ENCODE measurements at places on chromosomes 1 and 21.

GRCh38 chr1:224196813-224197600, 14.0 kb downstream of the DEGS1 start:
- DNase-seq: no peak

GRCh38 chr1:211527006-211527405, 35.0 kb upstream of the RD3 start:
- DNase-seq: no peak

DNA sequence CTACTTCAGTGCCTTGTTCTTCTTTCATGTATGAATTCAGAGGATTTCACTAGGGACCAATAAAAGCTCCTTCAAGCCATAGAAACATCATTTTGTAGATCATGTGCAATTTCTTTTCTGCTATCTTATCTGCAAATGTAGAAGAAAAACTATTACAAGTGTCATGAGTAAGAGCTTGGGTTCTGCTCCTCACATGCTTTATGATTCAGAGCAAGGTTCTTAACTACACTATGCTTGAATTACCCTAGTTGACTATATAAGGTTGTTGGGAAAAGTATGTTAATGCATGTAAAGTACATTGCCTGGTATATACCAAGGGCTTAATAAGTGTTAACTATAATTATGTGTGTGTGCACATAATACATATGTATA, 91.4 kb upstream of the S1PR1 start:
- DNase-seq: no peak

DNA sequence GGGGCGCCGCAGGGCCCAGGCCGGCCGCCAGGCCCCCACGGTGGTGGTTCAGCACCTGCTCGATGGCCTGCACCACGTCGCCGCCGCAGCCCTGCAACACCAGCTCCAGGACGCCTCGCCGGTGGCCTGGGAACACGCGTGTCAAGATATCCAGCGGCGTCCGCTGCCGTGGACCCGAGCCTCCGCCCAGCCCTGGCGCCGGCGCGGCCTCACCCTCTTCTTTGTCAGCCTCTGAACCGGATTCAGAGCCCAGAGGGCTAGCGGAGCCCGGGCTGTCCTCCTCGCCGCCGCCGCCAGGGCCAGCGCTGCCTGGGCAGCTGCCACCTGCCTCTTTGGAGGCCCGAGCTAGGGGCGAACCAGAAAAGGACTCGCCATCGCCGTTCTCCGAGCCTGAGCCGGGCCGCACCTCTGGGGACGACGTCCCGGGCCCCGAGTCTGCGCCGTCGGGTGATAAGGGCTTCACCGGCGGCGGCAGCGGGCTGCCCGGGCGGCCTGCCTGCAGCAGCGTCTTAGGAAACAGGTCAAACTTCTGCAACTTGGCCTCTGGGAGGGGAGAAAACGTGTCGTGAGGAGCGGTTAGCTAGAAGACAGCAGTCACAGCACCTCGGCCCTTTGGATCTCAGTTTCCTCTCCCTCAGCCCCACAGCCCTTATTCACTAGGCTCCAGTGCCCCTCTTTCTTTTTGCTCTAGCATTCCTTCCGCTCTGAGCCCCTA, 3.9 kb downstream of the DMRTA2 start:
- DNase-seq: no peak

- no peak for DNase-seq
These were observed 69.9 kb downstream of the TGFBR3 start for GRCh38 chr1:91816031-91816430.

- DNase-seq: no peak
These were observed 35.0 kb downstream of the UCK2 start for GRCh38 chr1:165862448-165862847.

GRCh38 chr21:15749861-15750159, 20.0 kb downstream of the USP25 start:
- no peak for DNase-seq

- DNase-seq: peak; percentile 56
These were observed 33.5 kb upstream of the ADAM30 start for GRCh38 chr1:119929643-119930315.

GRCh38 chr1:244436336-244437085, 15.2 kb downstream of the ADSS2 start:
- DNase-seq: no peak

GRCh38 chr21:34754690-34755647, 86.2 kb downstream of the CLIC6 start:
- DNase-seq: no peak

- no peak for DNase-seq
These were observed 25.2 kb upstream of the SUCO start for GRCh38 chr1:172507741-172508140.

DNA sequence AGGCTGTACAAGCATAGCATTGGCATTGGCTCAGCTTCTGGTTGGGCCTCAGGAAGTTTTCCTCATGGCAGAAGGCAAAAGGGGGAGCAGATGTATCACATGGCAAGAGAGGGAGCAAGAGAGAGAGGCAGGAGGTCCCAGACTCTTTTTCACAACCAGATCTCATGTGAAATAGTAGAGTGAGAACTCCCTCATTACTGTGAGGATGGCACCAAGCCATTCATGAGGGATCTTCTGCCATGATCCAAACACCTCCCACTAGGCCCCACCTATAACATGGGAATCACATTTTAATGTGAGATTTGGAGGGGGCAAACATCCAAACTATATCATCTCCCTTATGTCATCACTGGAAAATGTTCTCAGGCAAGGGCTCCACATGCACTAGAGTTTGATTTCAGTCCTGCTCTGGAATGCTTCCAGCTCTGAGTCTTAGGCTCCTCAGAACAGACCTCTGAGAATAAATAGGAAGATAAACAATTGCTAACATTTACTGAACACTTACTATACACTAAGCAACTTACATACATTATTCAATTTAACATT, 39.4 kb upstream of the VTCN1 start:
- no peak for DNase-seq

GRCh38 chr1:100658716-100659026, 60.9 kb upstream of the VCAM1 start:
- no peak for DNase-seq

DNA sequence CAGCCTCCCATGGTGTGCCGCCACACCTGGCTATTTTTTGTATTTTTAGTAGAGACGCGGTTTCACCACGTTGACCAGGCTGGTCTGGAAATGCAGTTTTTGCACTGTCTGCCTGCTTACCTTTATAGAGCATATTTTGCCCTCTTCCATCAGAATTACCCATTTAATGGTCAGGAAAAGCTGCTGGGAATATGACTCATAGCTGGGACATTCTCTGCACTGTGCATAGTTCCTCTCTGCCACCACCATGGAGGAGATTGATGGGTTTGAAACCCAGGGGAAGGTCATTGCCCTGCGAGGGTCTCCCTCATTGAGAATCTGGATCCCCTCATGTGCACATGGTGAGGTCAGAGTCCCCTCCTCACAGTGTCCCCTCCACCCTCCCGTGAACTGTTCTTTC, 32.1 kb downstream of the MX1 start:
- no peak for DNase-seq

- no peak for DNase-seq
These were observed 6.0 kb downstream of the LSS start for GRCh38 chr21:46222436-46223116.

DNA sequence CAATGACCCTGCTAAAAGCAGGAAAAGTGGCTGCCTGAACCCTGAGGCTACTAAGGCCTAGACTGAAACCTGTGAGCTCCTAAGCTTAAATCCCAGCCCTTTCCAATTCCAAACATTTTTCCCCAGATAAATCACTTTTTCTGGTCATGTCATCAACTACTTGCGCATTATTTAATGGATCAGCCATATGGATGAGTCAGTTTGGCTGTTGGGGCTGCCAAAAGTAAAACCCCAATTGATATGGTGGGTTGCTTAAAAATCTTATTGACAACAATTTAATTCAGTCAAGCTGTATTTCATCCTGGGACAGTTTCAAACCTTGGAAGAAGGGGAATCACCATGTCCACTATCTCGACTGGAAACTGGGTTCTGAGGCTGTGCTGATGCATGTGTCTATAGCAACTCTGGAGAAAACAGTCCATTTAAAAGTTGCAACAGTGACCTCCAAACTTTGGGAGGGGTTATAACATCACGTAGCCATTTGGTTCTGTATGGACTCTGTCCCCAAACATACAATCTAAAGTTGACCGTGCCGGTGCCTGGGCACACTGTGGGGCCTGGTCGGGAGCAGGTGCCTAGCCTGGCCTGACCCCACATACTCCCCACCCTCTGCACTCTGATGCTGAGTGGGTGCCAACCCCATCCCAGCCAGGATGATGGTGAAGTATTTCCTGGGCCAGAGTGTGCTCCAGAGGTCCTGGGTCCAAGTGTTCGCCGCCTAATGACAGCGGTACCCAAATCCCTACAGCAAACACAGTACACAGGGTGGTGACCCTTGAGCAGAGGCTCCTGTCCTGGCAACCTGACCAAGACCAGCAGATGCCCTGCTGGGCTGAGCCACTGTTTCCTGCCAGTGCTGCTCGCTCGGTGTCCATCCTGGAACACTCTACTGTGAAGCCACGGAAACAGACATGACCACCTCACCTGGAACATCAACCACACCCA, 46.5 kb upstream of the LRRC52 start:
- DNase-seq: no peak

DNA sequence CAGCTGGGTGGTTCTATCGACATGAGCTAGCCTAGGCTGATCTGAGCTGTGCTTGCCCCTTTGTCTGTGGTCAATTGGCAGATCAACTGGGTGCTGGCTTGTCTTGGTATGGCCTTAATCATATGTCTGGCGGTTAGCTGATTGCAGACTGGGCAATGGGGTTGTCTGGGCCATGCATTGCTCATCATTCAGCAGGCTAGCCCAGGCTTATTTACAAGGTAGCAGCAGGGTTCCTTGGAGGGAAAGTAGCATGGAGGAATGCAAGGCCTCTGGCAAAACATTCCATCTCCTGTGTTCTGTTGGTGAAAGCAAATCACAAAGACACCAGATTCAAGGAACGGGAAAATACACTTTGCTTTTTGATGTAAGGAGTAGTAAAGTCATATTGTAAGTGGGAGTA, 84.0 kb upstream of the IVNS1ABP start:
- DNase-seq: no peak

DNA sequence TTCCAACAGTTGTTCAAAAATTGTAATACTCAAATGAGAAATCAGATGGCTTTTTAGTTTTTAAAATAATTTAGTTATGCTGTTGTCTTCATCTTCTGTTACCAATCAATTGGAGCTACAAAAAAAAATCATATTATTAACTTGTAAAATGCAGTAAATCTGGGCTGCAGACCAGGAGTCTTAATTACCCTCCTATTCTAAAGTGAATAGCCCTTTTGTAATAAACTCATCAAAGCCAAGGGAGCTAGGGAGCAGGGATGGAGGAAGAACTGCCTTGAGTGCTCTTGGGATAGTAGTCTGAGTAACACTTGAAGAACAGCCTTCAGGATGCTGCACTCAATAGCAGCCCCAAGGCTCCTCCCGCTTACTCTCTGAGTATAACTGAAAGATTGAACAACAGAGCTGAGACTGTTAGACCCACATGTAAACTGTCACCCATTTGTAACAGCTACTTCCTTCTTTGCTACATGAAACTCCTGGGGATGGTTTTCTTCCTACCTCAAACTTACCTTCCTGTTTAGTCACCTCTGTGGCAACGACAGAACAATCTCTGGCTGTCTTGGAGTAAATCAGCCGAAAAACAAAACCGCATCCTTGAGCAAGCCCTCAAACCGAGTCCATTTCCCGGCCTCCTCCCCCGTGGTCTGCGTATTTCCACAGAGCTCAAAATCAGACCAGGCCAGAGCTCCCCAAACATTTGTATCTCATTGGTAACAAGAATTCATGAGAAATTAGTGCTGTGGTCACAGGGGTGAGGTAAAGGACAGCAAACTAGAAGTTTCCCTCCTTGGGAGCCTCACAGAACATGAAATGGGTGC, 55.9 kb downstream of the CD58 start:
- no peak for DNase-seq

DNA sequence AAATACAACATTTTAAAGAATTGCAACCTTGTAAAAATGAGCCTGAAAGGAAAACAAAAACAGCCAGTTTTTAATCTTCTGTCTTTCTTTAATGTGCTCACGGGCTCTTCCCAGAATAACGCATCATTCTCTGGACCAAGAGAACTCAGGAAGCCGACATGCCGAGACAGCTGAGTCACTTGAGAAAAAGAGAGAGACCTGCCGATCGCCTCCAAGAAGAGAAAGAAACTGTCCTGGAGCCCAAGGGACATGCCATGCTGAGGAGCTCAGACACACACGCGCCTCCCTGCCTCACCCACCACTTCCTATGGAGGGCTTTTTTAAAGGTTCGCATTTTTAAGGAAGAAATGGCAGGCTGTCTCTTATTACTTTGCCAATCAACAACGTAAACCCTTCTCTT, 176.4 kb downstream of the ZNF281 start:
- no peak for DNase-seq

- no peak for DNase-seq
These were observed 469.0 kb upstream of the VAMP3 start for GRCh38 chr1:7302126-7302525.

GRCh38 chr1:108077991-108078390, 113.0 kb upstream of the VAV3 start:
- no peak for DNase-seq

- DNase-seq: no peak
These were observed 282.4 kb upstream of the SGIP1 start for GRCh38 chr1:66251546-66251945.

GRCh38 chr1:25150985-25151495, 81.3 kb downstream of the SYF2 start:
- no peak for DNase-seq

DNA sequence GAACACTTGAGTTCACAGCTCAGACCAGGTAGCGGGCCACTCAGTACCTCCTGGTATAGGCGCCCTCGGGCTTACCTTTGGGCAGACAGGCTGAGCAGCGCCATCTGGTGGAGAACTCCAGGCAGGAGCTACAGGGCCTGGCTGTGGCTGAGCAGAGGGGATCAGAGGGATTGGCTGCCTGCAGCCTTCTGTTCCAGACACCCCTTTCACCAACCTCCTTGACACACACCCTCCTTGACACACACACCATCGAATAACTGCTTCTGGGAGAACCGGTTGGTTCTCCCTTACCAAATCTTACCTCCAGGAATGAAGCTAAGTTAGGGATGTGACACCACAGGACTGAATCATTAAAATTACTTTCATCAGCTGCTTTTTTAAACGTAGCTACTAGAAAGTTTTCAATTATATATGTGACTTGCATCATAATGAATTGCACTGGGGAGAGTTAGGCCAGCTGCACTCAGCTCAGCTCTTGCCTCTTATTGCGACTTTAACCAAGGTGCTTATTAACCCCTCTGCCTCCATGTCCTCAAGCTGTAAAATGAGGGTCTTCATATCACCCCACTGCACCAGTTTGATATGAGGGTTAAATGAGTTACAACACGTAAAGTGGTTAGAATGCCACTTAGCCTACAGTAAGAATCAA, 6.6 kb downstream of the LIN28A start:
- peak; percentile 76 for DNase-seq

Data from COR-L47 (cell line).